ENCODE measurements at places on chromosomes 6 and 20.

- peak within 1 kb of the TSS; percentile 100 for H3K27ac ChIP-seq
- peak within 1 kb of the TSS; percentile 92 for H3K4me3 ChIP-seq
- peak; percentile 91 for DNase-seq
- peaks cover 37% of the 10 kb centered on the region for H3K4me1 ChIP-seq
- no peaks in the 10 kb centered on the region for H3K27me3 ChIP-seq
These were observed at the start of gene RBL1 for GRCh38 chr20:37095599-37096414. Gene RBL1 (minus strand): TSS chr20:37095997. CDS start chr20:37095928, 69 bp downstream.

DNA sequence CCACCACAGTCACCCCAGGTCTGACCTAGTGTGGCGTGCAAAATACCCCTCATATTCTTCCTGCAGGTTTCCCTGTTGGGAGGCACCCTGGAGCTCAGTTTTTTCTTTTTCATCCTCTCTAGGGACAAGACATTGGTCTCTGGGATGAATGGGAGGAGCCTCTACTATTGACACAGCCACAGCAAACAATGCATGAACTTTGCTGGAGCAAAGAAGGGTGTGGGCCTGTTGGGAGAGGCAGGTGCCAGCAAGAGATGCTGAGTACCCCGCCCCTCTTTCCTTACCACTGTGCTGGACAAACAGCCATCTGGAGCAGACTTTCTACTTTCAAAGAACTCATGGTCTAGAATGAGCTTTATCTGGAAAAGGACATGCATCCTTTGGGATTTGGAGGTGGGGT is 10.1 kb downstream of the TGM3 start:
- no peak overlapping the region for H3K27ac ChIP-seq
- H3K4me1 ChIP-seq: peaks cover 5% of the 10 kb centered on the region
- H3K27me3 ChIP-seq: peaks cover 3% of the 10 kb centered on the region
- no peak overlapping the region for H3K4me3 ChIP-seq

DNA sequence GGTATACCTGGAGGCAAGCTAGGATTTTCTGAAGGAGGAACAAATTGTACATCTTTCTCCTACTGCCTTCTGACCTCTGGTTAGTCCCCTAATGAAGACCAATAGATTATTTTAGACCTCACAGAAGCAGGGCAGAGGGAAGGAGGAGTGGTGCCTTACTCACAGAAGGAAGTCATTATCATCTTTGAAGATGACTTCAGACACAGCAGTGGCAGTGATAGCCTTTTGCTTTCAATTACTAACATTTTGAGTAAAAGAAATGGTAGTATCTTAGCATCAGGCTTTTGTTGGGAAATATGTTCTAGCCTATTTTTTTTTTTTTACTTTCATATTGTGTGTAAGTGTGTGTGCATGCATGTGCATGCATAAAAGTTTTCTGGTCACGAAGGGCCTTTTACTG is 164.2 kb upstream of the PLN start:
- H3K4me3 ChIP-seq: no peak overlapping the region
- no peaks in the 10 kb centered on the region for H3K36me3 ChIP-seq
- no peak overlapping the region for H3K27ac ChIP-seq
- no peaks in the 10 kb centered on the region for H3K27me3 ChIP-seq
- DNase-seq: no peak

DNA sequence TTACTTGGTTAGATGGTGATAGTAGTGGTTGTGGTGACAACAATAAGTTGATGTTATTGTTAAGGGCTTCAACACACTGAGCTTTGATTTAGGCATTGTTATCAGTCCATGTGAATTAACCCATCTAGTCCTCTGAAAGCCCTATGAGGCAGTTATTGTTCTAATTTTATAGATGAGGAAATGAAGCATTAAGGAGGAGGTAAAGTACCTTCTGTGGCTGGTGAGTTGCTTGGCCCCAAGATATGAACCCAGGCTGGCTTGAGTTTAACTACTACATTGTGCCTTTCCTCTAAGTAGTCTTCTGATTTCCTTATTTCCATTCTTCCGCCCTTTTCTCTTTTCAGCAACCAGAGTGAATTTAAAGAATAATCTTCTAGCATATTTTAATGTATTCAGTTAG is 81.7 kb downstream of the QKI start:
- H3K27ac ChIP-seq: no peak overlapping the region
- DNase-seq: no peak
- H3K4me3 ChIP-seq: no peak overlapping the region
- H3K27me3 ChIP-seq: no peaks in the 10 kb centered on the region
- H3K4me1 ChIP-seq: peaks cover 20% of the 10 kb centered on the region
- H3K36me3 ChIP-seq: peaks cover 21% of the 10 kb centered on the region

DNA sequence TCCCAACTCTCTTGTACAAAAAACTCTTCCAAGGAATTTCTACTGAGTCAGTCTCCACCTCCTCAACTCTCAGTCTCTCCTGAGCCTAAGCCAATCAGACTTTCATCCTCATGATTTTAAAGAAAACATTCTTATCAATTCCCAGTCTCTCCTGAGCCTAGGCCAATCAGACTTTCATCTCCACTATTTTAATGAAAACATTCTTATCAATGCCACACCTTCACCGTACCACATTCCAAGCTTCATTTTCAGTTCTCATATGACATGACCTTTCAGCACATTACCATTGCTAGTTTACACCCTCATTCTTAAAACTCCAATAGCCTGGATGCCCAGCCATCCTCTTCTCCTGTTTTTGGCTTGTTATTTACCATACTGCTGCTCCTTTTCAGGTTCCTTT is 42.5 kb downstream of the SYNE1 start:
- H3K36me3 ChIP-seq: no peaks in the 10 kb centered on the region
- DNase-seq: no peak
- no peak overlapping the region for H3K27ac ChIP-seq

DNA sequence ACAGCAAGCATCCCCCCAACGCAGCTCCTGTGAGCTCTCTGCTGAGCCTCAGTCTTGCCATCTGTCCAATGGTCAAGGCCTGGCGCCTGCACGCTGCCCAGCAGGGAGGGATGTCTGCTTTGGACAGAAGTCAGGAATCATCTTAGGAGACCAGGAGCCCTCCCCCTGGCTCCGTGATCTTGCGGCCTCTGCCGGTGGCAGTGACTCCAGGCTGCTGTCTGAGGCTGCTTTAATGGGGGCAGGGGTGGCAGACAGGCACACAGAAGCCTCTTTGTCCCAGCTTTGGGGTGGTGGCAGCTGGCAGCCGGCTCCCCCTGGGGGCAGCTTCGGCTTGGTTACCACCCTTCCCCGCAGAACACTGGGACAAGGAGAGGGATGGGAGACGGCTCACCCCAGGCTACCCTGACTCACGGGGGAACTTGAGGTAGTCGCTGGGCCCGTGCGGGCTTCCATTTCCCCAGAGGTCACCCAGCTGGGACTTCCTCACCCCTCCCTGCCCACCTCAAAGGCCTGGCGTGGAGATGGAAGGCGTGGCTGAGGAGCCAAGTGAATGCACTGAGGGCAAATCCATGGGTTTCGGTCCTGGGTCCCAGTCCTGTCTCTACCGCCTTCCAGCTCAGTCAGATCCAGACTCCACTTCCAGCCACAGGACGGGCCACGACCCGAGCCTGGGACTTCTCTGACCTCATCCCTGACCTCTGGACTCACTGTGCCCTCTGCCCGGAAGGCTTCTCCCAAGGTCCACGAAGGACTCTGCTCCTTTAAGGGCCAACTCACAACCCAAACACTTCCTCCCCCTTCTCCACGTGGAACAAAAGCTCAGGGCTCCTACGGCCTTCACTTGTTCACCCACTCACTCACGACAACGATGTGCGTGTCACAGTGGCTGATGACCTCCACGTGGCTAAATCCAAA is 14.8 kb downstream of the PEDS1 start:
- DNase-seq: no peak
- peak overlapping the region; percentile 21 for H3K27ac ChIP-seq
- peaks cover 20% of the 10 kb centered on the region for H3K36me3 ChIP-seq
- H3K4me3 ChIP-seq: no peak overlapping the region

DNA sequence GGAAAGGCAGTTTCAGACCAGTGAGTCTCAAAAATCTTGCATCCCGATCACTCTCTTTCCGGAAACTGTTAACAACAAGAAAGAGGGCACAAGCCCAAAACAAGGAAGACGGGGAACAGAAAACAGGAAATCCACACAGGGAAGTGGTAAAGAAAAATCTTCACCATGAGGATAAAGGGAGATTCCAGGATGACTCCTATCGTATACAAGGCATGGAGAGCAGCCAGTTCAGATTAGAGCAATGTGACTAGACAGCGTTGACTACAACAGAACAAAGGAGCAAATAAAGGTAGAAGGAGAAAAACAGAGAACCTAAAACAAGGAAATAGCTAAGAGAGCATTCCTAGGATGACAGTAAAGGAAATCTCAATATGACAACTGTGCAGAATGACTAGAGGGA is 26.5 kb downstream of the VNN1 start:
- no peak overlapping the region for H3K27ac ChIP-seq
- H3K27me3 ChIP-seq: peaks cover 27% of the 10 kb centered on the region
- no peak for DNase-seq
- H3K36me3 ChIP-seq: no peaks in the 10 kb centered on the region

- peak; percentile 78 for DNase-seq
- no peak overlapping the region for H3K27ac ChIP-seq
- peaks cover 41% of the 10 kb centered on the region for H3K27me3 ChIP-seq
- H3K4me1 ChIP-seq: peaks cover 26% of the 10 kb centered on the region
- no peaks in the 10 kb centered on the region for H3K36me3 ChIP-seq
These were observed 2.2 kb upstream of the ID1 start for GRCh38 chr20:31602779-31603441.
